ENCODE measurements at places on chromosomes 2 and 18.

GRCh38 chr2:242085941-242086621 is 216.6 kb downstream of the RTP5 start:
- no peak overlapping the region for H3K27ac ChIP-seq
- no peaks in the 10 kb centered on the region for H3K36me3 ChIP-seq
- H3K4me3 ChIP-seq = no peak overlapping the region
- H3K4me1 ChIP-seq = peaks cover 14% of the 10 kb centered on the region

DNA sequence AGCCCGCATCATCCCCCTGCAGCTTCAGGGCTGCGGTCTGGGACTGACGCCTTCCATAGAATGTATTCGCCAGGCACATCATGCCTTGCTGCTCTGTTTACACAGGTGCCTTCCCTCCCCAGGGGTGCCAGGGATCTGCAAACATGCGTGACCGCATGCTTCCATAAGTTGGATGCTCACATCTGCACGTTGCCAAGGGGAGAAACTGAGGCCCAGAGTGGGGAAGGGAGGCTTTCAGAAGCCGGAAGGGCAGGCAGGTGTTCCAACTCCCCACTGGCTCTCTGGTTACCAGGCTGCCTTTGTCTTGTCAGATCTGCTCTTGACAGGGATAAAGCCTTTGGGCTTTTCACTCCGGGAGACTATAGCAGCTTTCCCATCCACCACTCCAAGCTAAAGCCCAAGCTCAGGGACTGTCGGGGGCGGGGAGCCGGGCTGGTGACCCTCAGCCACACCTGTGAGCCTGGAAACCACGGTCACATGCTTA is 125.8 kb upstream of the TNP1 start:
- no peak overlapping the region for H3K27ac ChIP-seq
- H3K36me3 ChIP-seq = no peaks in the 10 kb centered on the region
- H3K4me1 ChIP-seq = no peaks in the 10 kb centered on the region
- DNase-seq = no peak

DNA sequence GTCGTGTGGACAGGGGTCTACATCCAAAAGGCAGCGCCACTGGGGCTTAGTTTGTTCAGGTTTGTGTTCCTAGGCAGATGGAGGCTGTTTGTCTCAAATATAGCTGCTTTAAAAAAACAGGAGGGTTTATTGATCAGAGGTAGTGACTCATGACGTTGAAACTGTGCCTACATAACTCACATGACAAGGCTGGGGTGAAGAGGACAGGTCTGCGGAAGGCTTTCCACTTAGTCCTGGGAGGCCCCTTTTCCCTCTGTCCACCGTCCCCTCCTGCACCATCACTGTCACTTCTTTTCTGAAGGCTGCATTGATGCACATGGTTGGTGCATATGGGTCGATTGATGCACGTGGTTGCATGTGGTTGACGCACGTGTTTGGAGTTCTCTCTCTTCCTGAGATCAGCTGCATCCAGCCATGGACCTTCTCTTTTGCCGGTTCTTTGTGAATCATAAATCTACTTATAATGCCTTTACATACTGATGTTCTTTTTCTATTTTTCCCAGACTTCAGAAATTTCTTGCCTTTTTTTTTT is 10.9 kb downstream of the SH3RF3 start:
- no peak overlapping the region for H3K4me3 ChIP-seq
- H3K36me3 ChIP-seq = no peaks in the 10 kb centered on the region
- peaks cover 54% of the 10 kb centered on the region for H3K4me1 ChIP-seq
- H3K27ac ChIP-seq = no peak overlapping the region

GRCh38 chr2:221350616-221351015 is 221.5 kb downstream of the EPHA4 start:
- no peaks in the 10 kb centered on the region for H3K36me3 ChIP-seq
- no peak for DNase-seq
- no peak overlapping the region for H3K4me3 ChIP-seq
- no peak overlapping the region for H3K27ac ChIP-seq
- H3K27me3 ChIP-seq = peaks cover 2% of the 10 kb centered on the region
- H3K4me1 ChIP-seq = no peaks in the 10 kb centered on the region

- H3K27me3 ChIP-seq = no peaks in the 10 kb centered on the region
- H3K4me3 ChIP-seq = no peak overlapping the region
- DNase-seq = no peak
- H3K36me3 ChIP-seq = peaks cover 52% of the 10 kb centered on the region
- no peak overlapping the region for H3K27ac ChIP-seq
- H3K4me1 ChIP-seq = peaks cover 2% of the 10 kb centered on the region
Observed at GRCh38 chr2:143640826-143641225, 511.6 kb downstream of the ARHGAP15 start.

DNA sequence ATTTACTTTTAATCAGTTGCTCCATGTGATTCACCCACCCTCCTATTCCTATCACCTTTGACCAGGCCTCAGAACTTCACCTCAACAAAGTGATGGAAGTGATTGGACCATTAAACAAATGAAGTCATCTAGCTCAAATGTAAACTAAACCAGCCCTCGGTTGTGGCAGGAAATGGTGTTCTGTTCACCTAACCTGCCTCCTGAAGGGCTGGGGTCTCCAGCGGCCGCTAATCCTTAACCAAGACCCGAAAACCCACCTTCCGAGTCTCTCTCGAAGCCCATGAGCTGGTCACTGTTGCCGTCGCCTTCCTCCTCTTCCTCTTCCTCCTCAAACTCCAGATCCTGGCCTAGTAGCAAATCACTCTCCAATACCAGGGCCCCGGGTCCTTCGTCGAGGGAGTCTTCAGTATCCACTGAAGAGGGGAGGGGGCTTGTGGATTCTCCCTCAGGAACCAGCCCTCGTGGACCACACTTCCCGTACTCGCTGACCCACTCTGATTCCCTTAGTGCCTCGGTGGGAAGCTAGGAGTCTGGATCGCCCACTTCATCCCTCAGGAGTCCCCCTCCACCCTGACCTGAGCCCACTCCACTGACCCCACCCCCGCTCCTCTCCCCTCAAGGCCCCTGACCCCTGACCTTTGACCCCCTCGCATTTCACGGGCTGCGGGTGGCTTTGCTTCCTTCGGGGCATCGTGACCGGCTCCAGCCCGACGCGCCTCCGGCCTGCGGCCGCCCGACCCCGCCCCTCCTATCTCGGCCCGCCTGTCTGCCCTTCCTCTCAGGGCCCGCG is 503 bp downstream of the ZNF513 start:
- H3K4me1 ChIP-seq = peaks cover 24% of the 10 kb centered on the region
- H3K36me3 ChIP-seq = peaks cover 69% of the 10 kb centered on the region
- H3K4me3 ChIP-seq = peak overlapping the region; percentile 81
- DNase-seq = peak; percentile 66

GRCh38 chr18:45871431-45872084 is 46.1 kb downstream of the SIGLEC15 start:
- H3K36me3 ChIP-seq = peaks cover 67% of the 10 kb centered on the region
- no peak for DNase-seq
- no peaks in the 10 kb centered on the region for H3K27me3 ChIP-seq

GRCh38 chr2:176126929-176127773 is 2.4 kb upstream of the HOXD8 start:
- peaks cover 71% of the 10 kb centered on the region for H3K27me3 ChIP-seq
- no peak overlapping the region for H3K4me3 ChIP-seq
- H3K4me1 ChIP-seq = peaks cover 26% of the 10 kb centered on the region
- H3K27ac ChIP-seq = no peak overlapping the region
- peak; percentile 81 for DNase-seq

DNA sequence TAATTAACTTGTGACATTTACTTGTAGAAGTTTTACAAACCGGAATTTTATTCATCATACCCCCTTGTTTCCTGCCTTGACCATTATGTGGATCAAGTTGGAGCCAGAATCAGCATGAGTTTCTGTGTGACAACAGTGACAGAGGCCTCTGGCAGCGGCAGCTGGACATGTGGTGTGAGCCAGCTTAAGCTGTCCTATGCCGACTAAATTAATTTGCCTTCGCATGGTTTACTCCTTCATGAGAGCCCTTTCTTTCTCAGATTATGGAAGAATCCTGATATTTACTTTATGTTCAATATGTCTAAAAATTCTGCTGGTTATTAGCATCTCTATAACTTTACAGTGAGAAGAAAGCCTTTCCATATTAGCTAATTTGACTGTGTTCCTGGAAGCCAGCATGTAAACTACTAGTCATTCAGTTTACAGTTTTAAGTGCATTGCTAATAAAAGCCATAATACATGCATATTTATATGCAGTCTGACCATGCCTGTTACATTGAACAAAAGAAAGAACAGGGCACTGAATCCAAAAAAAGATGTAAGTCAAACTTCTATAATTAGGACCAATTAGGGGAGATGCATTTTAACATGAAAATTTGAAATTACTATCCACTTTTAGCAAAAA is 495.8 kb upstream of the ACVR2A start:
- DNase-seq = no peak
- no peaks in the 10 kb centered on the region for H3K36me3 ChIP-seq
- no peaks in the 10 kb centered on the region for H3K27me3 ChIP-seq

GRCh38 chr2:162073888-162074631 is at the start of gene DPP4:
TSS of gene DPP4 (minus strand) at chr2:162074215. CDS start at chr2:162073981, 234 bp downstream.
- peaks cover 37% of the 10 kb centered on the region for H3K36me3 ChIP-seq
- peak within 1 kb of the TSS; percentile 89 for H3K27ac ChIP-seq
- peak within 1 kb of the TSS; percentile 88 for H3K4me3 ChIP-seq
- H3K4me1 ChIP-seq = peaks cover 47% of the 10 kb centered on the region
- DNase-seq = peak; percentile 64

Data from activated CD8-positive, alpha-beta T cell treated with anti-CD3 and anti-CD28 coated beads for 36 hours (primary cell).